ENCODE measurements at places on chromosomes 6 and 20. TPM values are rescaled to one million over a fixed set of nuclear protein-coding genes. Genes with fewer than 3 reads are reported as not detected.

The MAP1LC3A gene
- 36.0 TPM for total RNA-seq

The KIF6 gene
- total RNA-seq, result 0.12 TPM

- no peak for DNase-seq
Observed at GRCh38 chr6:30219244-30219643, 6.0 kb upstream of the TRIM26 start.

The MOG gene
- total RNA-seq, result not detected

GRCh38 chr6:142700671-142701312 lies 244.2 kb downstream of the HIVEP2 start:
- DNase-seq, result no peak

DNA sequence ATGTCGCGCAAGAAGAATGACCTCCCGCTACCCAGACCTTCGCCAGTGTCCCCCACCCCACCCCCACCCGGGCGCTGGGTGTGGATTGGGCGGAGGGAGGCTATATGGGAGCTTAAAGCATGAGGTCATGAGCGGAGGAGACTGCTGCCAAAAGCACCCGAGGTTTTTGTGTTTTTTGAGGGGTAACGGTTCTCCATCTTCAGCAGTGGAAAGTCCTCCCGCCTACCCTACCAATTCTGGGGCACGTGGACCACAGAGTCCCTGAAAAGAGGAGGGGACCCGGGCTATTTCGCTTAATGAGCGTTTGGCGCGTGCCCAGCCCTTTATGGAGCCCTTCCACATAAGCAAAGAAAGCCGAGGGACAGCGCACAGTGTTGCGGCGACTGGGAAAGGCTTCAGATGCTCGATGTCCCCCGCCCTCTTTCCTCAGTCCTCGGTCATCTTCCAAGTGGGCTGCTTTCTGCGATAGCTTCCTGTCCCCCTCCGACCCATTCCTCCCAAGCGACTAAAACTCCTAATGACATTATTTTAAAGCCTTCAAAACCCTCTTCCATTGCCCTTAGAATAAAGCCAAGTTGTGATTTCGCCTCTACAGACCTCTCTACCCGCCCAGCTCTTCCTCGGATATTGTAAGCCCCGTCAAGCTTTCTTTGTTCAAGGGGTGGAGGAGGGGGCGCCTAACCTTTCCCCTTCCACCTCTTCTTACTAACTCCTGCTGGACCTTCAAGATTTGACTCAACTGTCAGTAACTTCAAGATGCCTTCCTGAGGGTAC lies 2.1 kb upstream of the TRERF1 start:
- DNase-seq, result peak; percentile 56

GRCh38 chr20:53287357-53288042 lies 306.1 kb downstream of the ZNF217 start:
- DNase-seq, result no peak

The F13A1 gene
- total RNA-seq, result 6.2 TPM

- no peak for DNase-seq
Observed at GRCh38 chr6:47096211-47096895, 54.2 kb upstream of the ADGRF1 start.

The ZNF334 gene
- total RNA-seq, result 9.9 TPM

The TMC2 gene
- not detected for total RNA-seq

The TMEM200A gene
- 32.5 TPM for total RNA-seq

DNA sequence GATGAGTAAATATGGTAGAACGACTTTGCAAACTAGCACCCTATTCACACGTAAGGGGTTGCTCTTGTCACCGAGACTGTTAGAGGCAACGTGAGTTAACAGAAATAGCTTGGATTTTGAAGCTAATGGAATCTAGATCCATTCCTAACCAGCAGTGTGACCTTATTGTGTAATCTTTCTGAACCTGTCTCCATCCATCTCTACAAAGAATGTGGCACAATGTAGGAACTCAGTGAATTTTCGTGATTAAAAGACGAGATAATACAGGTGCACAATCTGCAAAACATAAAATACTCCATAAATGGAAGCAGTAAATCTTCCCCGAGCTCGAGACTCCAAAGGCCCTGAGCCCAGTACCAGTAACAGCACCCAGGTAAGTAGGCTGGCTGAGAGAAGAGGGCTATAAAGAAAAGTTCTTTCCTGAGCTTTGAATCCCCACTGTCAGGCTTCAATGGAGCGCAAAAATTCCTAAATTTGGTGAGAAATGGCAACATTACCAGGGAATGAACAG lies 801 bp upstream of the KIFC1 start:
- no peak for DNase-seq

GRCh38 chr20:41998539-41999341 lies 380.6 kb upstream of the CHD6 start:
- DNase-seq, result no peak

The PXDC1 gene
- 21.6 TPM for total RNA-seq

- no peak for DNase-seq
Observed at GRCh38 chr6:24766680-24767462, 7.9 kb upstream of the GMNN start.

- DNase-seq, result no peak
Observed at GRCh38 chr6:82022614-82023129, 224.9 kb downstream of the IBTK start.

DNA sequence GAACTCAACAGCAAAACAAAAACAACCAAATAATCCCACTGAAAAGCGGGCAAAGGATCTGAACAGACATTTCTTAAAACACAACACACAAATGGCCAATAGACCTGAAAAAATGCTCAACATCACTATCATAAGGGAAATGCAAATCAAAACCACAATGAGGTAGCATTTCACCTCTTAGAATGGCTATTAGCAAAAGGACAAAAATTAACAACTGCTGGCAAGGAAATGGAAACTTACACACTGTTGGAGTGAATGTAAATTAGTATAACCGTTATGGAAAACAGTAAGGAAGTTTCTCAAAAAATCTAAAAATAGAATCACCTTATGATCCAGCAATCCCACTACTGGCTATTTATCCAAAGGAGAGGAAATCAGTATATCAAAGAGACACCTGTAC lies 20.9 kb downstream of the FAM8A1 start:
- no peak for DNase-seq

The AVP gene
- total RNA-seq, result not detected
